Activated CD4-positive, alpha-beta memory T cell treated with anti-CD3 and anti-CD28 coated beads, Interleukin-2, amount 10 ng/mL, durations not matched to agents 7 days and 5 days (primary cell): ENCODE measurements at places on chromosomes 13 and 19. TPM values are rescaled to one million over a fixed set of nuclear protein-coding genes. Genes with fewer than 3 reads are reported as not detected.

Gene CGB1
- not detected for total RNA-seq

Gene FBXW9
- total RNA-seq, result 5.3 TPM

Gene ZNF441
- 8.3 TPM for total RNA-seq

Gene TMPRSS9
- total RNA-seq, result not detected

Gene KIR3DL1
- not detected for total RNA-seq

Gene CDC16
- total RNA-seq, result 64.0 TPM
